ENCODE measurements at places on chromosomes 11 and 22. TPM values are rescaled to one million over a fixed set of nuclear protein-coding genes. Genes with fewer than 3 reads are reported as not detected.

Gene ACCS
- total RNA-seq = 39.4 TPM

DNA sequence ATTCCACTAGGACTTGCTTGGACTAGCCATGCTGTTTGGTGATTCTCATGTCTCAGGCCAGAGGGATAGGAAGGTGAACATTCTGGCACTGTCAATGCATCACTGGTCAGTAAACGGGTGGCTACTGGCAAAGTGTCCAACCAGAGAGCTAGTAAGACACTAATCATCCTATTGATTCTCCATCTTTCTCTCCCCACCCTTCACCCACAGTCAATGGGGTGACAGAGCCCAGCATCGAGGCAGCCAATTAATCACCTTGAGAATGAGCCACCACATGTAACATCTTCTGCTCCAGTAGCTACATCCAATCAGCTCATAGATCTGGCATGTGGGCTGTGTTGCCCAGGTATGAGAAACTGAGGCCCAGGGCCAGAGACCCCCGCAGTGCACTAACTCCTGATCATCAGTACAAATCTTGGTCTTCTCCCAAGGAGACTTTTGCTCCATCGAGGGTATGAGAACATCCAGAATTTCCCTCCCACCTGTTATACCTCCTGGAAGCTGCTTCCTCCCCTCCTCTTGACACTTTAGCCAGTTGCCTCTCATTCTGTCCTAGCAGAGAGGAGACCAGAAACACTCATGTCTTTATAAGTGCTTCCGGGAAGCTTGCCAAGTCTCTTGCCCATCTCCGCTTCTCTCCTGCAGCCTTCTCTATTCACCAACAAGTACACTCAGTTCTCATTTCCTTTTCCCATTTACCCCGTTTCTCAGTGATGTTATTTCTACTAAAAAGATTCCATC is 17.0 kb downstream of the HTR3A start:
- DNase-seq = no peak

DNA sequence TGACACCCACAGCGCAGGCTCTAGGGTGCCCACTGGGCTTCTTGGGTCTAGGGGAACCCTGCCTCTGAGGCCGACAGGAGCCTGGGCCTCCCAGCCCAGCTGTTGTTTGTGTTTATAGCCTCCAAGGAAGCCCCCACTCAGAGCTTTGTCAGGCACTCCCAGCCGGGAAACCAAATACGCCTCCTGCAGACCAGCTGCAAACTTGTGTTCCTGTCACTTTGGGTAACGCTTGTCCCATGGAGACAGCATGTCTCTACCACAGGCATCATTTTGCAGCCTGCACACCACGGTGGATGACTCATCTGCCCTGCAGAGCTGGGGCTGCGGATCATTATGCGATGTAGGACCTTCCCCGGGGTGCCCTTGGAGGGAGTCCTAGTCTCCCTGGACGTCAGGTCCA is 40.6 kb upstream of the CRYBB3 start:
- no peak for DNase-seq

Gene TAF6L
- 42.9 TPM for total RNA-seq

Gene TNNI2
- total RNA-seq = not detected

Gene DGAT2
- total RNA-seq = 0.16 TPM

DNA sequence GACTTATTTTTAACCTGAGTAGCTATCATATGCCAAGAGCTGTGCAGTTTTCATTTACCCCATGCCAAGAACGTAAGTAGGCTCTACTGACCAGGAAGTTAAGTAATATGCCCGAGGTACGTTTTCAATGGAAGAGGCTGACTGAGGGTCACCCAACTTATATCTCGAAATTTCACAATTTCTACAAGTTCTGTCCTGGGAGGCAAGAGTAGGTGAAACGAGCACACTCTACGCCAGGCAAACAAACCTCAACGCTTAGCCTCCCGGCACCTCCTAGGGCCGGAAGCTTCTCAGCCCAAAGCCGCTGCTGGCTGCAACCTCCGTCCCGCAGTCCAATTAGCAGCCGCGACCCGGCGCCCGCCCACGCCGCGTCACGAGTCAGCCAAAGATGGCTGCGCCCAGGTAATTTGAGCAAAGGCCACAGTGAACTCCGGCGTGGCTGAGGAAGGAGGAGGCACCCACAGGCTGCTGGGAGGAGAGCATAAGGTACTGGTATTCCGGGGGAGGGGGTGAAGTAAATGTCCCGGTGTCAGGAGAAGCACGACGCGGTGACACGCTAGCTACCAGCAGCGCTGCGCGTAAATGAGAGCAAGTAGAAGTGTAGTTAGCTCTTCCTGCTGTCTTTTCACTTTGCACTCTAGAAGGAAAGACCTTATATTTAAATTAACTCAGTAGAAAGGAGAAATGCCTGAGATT is at the start of gene TMEM126A:
Gene TMEM126A, plus strand, starts transcription at position 364 of the 696 bp plus-strand sequence. CDS start 2,289 bp downstream, outside the sequence.
- DNase-seq = peak; percentile 75

DNA sequence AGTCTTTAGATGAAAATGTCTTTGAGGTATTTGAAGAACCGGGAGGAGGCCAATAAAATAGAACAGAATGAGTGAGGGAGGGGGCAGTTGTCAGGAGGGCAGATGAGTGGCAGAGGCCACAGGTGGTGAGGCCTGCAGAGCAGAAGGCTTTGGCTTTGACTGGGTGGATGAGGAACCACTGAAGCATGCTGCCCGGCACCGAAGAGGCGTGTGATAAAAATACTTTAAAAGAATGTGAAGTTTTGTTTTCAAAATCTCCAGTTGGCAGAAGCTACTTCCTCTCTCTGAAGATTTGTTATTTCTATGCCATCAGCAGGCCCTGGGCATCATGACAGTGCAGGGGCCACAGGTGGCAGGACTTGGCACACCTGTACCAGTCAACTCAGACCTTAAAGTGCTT is 6.3 kb downstream of the MS4A12 start:
- no peak for DNase-seq

DNA sequence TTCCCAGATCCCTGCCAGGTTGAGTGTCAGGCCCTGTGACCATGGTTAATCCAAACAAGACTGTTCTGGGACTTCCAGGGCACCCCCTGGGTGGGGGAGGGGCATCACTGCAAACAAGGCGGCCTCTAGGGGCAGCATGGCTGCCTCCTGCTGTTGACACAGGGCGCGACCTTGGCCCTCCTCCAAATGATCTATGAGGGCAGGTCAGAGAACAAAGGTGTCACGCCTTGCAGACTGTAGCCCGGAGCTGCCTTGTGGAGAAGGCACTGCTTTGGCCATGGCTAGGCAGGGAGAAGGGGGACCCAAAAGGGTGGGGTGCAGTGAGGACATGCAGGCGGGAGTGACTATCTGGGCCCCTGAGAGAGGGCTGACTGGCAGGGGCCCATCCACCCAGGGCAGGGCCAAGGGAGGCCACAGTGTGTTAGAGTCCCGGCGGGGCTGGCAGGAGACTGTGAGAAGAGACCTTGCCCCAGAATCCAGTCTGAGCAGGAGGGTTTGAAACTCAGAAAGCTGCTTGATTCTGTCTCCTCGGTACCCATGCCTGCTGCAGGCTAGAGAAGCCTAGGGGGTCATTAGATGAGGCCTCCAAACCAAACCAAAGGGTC is 35.6 kb downstream of the KCNC1 start:
- no peak for DNase-seq

DNA sequence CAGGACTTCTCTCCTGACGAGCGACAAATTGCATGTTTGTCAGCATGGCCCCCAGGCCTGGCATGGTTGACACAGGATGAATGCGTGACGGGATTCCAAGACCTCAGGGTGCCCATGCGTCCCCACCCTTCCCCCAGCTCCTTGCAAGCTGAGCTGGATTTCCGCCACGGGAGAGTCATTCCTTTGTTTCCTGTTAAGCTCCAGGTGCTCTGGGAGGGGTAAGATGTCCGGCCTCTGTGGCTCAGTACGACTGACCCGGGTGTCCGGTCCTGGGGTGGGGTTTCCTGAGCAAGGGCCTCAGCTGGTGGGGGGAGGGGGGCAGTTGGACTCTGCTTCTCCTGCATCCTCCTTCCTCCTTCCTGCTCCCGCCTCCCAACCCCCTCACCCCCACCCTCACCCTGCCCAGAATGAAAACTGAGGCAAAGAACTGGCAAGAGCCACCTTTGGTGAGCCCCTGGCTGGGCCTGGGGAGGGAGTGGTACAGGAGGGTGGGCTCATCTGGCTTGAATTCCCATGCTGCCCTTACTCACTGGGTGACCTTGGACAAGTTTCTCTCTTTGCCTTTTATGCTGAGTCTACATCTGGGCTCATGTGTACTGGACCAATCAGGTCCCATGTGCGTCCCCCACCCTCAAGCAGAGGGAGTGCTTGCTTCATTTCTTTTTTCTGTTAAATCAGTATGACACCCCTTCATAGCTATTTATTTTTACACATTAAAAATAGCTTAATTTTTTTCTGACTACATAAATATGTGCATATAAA is 2.5 kb downstream of the CDC42EP2 start:
- DNase-seq = peak; percentile 97
